Activated T-cell treated with anti-CD3 and anti-CD28 coated beads, Interleukin-2, amount 50 U/mL, for 48 hours (primary cell): ENCODE measurements at places on chromosomes 1 and 21.

DNA sequence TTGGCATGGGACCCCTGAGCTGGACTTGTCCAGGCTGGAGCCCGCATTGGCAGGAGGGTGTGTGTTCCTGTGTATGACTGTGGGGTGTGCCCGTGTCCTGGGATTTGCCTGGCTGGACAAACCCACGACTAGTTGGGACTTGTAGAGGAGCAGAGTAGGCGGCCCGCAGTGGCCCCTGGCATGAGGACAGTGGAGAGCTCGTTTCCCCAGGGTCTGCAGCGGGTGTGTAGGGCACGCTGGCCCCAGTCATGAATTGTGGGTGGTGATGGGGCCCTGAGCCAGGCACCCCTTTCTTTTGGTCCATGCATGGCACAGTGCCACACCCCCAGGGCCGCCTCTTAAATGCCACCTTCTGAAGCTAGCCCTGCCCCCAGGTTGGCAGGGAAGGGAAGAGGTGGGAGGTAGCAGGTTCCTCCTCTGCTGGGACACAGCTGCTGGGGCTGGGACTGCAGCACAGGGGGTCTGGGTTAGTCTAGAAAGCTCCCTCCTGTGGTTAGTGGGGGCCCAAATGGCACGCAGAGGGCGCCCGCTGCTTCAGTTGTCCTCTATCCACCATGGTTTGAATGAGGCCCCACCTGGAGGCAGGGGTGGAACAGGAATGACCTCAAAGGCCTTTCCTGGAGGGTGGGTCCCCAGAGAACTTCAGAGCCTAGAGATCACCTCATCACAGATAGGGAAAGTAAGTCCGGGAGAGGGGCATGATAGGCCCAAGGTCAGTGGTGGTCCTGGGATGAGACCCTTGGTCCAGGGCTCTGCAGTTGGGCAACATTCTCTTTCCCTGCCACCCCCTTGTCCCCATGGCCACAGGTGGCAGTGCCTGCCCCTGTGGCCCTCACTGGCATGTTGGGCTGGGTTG is 4.1 kb downstream of the CROCC start:
- DNase-seq, result no peak

DNA sequence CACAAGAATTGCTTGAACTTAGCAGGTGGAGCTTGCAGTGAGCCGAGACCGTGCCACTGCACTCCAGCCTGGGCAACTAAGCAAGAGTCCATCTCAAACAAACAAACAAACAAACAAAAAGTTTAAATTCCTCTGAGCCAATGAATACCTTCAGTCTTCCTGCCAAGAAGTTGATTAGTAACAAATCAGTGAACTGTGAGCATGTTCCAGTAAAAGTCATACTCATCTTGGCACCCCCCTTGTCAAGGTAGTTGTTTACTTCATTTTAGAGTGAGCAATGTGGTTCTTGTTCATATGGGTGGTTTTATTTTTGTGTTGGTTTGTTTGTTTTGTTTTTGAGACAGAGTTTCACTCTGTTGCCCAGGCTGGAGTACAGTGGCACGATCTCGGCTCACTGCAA is 18.0 kb upstream of the SLC2A7 start:
- DNase-seq, result no peak

GRCh38 chr1:179300112-179300511 is 6.5 kb downstream of the SOAT1 start:
- DNase-seq, result no peak

DNA sequence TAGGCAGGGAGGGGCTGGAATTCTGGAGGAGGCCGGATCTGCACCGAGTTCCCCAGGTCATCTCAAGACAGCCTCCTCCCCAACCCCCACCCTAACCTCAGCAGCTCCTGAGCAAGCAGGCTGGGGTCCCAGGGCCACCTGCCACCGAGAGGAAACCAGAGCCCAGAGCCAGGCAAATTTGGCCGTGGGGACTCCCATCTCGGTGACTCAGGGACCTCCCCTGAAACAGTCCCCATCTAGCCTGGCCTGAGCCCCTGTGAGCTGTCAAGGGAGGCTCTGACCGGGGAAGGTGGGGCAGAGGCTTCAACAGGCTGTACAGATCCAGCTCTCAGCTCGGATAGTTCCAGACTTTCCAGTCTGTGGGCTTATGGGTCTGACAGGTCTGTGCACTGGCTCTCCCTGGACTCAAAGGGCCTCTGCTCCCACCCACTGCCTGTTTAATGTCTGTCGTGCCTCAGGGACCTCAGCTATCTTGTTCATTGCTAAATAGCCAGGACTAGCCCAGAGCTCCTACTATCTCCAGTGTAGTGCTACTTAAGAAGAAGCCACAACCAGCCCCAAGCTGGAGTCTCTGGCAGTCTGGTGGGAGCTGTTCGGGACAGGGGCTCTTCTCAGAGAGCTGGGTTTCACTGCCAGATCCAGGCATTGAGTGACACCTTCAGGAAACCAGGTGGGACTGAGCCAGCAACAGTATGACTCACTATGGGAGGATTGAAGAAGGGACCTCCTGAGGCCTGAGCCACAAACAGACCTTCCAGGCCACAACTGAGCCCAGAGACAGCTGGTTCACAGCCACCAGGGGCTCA is 25.6 kb downstream of the MATN1 start:
- no peak for DNase-seq

DNA sequence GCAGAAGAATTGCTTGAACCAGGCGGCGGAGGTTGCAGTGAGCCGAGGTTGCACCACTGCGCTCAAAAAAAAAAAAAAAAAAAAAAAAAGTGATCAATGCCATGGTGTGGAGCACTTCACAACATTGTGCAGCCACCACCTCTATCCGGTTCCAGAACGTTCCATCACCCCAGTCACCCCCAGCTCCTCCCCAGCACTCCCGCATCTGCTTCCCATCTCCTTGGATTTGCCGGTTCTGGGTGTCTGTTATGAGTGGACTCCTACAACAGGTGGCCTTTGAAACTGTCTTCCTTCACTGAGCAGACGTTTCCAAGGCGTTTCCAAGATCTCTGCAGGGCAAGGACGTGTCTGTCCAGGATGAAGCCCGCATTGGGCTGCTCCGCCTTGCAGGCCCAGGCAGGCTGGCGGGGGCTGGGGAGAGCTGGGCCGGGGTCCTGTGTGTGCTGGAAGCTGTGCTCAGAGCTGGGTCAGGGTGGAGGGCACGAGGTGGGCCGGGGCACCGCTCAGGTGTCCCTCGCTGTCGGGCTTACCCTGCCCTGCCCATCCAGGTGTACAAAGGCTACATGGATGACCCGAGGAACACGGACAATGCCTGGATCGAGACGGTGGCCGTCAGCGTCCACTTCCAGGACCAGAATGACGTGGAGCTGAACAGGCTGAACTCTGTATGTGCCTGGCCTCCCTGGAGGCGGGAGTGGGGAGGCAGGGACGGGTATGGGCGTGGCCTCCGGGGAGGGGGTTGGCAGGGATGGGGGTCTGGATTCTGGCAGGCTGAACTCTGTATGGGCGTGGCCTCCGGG is 14.9 kb upstream of the LRRC3 start:
- DNase-seq, result no peak
